ENCODE measurements at places on chromosomes 6 and 20.

DNA sequence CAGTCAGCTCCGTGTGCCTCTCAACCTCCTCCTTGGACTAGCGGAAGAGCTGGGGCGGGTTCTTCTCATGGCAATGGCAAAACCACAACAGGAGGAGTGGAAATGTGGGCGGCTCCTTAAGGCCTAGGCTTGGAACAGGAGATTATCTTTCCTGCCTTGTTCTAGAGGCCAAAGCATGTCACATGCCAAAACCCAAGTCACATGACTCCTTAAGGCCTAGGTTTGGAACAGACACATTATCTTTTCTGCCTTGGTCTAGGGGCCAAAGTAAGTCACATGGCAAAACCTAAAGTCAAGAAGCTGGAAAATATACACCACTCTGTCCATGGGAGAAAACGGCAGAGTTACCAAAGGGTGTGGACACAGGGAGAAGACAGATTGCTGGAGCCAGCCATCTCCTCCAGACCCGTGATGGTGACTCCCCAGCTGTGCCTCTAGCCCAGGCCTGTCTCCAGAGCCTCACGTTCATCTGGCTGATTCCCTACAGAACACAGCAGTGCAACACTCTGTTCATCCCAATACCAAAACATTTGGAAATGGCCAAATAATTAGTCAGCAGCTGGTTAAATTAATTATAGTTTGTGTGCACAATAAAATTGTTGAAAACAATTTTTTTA, 34.2 kb downstream of the ANKRD60 start:
- no peak for DNase-seq

DNA sequence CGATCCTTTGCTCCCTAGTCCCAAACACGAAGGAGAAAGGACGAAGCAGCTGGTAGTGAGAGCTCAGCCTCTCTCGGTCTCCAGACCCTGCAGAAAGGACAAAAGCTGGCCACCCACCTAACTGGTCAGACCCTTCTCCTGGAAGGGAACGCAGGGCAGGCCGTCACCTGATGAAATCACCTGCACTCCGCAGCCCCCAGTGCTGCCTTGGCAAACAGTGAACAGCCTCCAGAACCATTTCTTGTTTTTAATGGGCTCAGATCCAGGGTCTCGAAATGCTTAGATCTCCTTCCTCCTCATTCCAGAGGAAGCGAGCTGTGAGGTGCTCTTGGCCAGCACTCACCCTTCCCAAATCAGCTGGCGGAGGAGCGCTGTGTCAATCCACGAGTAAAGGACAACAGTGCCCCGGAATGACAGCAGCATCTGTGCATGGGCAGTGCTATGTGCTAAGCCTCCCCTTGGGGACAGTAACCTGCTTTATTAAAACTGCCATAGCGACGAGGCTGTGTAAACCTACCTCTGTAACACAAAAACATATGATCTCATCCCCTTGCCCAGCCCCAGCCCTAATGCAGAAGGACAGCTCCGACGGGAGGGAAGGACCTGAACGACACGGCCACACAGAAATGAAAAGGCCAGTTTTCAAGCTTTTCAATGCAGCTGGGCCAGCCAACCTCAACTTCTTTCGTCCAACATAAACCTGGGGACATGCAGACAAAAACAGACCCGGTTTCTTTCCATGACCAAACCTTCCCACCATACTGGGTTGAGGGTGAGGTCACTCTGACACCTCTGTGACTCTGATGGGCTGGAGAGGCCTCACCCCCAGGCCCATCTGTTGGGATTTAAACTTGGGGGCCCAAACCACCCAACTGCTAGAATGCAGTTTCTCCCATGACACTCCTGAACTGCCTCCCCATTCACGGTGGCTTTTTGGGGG, 43.3 kb downstream of the SULF2 start:
- DNase-seq = no peak

DNA sequence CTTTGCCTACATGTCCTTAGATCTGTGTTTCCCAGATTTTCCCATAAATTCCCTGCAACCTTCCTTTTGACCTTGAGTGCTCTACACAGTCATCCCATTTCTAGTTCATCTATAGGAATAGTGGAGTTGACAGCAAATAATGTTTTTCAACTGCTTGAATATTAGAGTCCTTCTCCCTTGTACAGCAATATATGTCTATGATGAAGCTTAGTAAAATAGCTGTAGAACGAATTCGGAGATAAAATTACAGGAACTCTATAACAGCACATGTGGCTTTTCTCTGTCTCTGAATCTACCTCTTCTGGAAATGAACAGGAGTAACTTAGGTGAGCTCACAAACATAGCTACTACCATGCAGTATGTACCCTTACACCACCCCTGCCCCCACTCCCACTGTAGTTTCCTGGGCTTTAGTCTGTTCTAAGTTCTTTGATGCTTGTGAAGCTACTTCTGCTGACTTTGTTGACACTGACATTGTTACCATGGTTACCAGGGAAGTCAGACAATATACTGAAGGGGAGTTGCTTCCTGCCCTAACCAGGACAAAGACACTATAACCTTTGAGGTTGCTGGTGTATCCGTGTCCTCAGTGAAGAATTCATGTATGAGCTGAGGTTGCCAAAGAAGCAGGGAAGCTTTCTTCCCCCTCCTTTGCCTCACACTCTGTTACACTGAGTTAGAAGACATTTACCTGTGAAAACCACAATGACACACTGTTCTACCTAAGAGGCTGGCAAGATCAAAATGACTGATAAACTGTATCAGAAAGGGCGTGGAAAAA, 35.8 kb upstream of the SHLD1 start:
- DNase-seq = no peak

- no peak for DNase-seq
These were observed 3.1 kb downstream of the NNAT start for GRCh38 chr20:37523911-37524700.

DNA sequence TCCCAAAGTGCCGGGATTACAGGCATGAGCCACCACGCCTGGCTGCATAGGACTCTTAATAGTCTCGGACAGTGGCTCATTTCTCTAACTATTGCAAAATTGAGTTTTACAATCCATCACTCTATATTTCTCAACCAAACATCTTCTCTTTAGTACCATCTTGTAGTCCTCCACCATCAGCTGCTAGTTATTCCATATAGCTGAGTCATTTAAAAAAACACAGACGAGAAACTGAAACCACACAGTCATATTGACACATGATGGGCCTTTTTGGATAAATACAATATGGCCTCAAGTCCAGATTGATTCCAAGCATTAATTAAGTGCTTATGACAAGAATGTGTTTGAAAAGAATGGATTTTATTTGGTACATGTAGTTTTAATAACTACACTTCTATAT, 599.1 kb downstream of the MEI4 start:
- no peak for DNase-seq

DNA sequence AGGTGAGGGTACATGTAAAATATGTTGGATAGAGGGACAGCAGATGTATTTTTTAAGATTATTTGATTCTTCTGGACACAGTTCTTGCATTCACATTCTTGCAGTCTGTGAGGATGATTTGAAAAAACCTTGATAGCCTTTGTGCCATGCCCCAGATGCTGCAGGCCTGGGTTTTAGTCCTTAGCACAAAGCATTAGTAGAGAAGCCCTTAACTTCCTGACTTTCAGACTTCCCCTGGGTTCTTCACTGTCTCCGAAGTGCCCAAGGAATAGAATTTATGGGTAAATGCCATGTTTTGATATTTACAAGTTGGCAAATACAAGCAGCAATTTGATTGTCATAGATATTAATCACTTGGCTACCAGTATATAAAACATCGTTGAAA, 67.6 kb upstream of the SUPT3H start:
- DNase-seq = no peak
